ENCODE measurements at places on chromosomes 4 and X.

GRCh38 chr4:67250131-67250896 is 295.0 kb downstream of the CENPC start:
- no peak for DNase-seq

DNA sequence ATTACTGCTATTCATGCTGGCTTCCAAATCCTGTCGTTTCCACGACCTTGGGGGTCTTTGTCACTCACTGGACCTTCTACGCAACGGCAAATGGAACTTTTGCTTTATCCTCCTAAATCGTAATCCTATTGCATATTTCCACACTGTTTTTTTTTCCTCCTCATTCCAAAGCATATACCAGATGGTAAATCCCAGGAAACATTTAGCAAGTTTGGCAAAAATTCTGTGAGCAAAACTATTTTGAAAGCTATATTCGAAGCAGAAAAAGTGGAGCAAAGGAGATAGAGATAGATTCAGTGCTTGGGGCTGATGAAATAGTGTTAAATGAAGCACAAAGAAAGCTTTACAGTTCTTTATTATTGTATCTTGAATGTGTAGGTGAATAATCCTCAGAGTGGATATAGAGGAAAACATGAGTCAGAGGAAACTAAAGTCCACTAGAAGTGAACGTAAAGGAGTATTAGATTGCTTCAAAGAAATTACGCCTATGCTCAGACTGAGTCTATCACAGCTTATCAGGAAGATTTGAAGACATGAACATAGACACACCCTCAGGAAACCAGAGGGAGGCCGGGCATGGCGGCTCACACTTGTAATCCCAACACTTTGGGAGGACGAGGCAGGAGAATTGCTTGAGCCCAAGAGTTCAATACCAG is 50.2 kb upstream of the FAM9A start:
- DNase-seq, result no peak

- DNase-seq, result no peak
Measured at GRCh38 chr4:39662683-39663082, 24.0 kb upstream of the SMIM14 start.

- DNase-seq, result no peak
Measured at GRCh38 chr4:25141592-25141991, 18.7 kb downstream of the SEPSECS start.

- no peak for DNase-seq
Measured at GRCh38 chr4:168739886-168740285, 243.0 kb downstream of the PALLD start.

DNA sequence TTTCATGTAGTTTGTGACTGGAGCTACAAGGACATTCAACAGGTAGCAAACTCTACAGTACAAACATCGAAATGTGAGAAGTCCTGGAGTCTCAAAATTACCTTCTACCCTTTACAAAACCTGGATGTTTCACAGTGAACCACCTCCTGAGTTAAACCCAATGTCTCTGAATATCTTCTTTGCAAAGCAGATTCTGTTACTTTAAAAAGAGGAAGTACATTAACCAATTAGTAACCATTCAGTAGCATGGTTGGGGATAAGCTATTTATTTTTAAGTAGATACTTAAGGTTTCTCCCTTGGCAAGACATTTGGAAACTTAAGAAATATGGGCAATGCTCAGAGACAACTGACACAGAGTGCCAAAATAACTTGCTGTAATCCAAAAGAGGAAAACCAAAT is 371.9 kb upstream of the NWD2 start:
- no peak for DNase-seq

DNA sequence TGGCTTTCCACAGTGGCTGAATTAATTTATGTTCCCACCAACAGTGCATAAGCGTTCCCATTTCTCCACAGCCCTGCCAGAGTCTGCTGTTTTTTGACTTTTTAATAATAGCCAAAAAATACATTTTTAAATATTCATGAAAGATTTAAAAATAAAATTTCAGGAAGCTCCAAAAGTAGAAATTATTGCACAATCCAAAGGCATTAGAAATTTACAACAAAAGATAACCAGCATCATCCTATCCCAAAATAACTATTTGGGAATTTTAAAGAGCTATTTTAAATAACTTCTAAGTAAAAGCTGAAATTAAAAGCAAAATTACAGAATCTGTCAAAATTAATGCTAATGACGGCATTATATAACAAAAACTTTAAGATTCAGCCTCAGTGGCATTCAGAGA is 131.5 kb downstream of the QDPR start:
- no peak for DNase-seq

GRCh38 chr4:183602557-183603027 is 56.4 kb downstream of the RWDD4 start:
- no peak for DNase-seq

GRCh38 chrX:431056-431455 is 44.3 kb upstream of the PPP2R3B start:
- DNase-seq, result no peak

DNA sequence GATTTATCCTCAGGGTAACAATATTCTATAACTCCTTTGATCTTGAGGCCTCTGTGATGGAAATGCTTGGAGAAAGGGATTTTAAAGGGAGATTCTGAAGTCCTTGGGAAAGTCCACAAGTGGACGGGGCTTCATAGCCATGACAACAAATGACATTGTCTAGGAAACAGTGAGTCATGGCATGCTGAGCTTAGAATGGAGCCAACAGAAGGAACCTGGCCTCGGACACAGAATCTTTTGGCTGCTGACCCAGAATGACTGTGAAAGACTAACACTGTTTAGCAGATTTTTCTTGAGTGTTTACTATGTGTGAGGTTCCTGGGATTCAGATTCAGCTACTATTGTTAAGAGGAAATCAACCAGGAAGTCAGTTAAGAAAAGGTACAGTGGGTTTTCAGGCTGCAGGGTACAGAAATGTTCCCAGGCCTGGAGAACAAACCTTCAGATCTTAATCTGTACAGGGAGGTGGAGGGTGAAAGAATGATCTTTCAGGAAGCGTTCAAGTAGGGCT is 18.1 kb upstream of the CXCL2 start:
- DNase-seq, result no peak

GRCh38 chr4:76182463-76182862 is 31.2 kb downstream of the SCARB2 start:
- no peak for DNase-seq

DNA sequence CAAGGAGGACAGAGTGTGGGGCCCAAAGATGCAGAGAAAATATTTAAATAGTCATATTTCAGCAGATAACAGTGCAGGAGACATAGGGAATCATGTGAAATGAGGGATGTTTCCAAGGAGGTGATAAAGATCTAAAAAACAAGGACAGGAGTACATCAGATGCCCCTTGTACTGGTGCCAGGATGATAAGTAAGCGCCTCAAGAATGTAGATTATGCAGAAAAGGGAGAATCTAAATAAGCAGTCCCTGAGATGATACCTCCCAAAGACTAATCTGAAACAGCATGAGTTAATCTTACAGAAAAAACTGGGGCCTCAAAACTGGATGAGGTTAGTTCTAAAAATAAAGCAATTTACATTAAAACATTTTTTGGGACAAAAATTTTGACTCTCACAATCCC is 136.1 kb upstream of the WDFY3 start:
- DNase-seq, result no peak

- no peak for DNase-seq
Measured at GRCh38 chr4:8480221-8480620, 39.6 kb downstream of the TRMT44 start.

GRCh38 chr4:98433691-98434090 is 172.5 kb downstream of the RAP1GDS1 start:
- no peak for DNase-seq

- DNase-seq, result no peak
Measured at GRCh38 chr4:22417408-22417807, 98.5 kb downstream of the ADGRA3 start.

DNA sequence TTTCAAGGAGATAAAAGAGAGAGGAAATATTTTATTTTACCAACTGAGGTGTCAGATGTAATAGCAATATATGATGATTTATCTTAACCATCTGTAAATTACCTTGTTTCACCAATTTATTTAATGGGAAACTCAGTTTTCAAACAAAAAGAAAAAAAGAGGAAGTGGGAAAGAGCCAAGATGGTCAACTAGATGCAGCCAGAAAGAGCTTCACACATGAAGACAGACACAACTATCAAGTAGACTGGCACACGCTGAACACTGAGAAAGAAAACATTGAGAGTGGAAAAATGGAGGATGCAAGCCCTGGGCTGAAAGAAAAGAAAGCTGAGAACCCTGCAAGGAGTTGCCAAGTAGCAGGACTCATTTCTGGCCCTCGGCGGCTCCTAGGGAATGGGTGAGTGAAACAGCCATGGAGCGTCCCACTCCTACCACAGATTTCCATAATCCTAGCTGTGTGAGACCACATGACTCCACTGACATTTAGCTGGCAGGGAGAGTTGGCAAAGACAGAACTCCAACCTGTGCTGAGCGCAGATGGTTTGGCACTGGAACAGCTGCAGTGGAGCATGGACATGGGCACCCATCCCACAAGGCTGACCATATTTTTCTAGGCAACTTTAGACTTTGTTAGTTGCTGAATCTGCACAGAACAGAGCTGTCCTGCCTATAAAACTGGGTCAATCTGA is 409.3 kb downstream of the FAM47B start:
- no peak for DNase-seq

GRCh38 chrX:41828826-41829225 is 94.5 kb downstream of the CASK start:
- DNase-seq, result no peak

GRCh38 chrX:148541584-148541940 is 41.1 kb downstream of the AFF2 start:
- DNase-seq, result no peak

DNA sequence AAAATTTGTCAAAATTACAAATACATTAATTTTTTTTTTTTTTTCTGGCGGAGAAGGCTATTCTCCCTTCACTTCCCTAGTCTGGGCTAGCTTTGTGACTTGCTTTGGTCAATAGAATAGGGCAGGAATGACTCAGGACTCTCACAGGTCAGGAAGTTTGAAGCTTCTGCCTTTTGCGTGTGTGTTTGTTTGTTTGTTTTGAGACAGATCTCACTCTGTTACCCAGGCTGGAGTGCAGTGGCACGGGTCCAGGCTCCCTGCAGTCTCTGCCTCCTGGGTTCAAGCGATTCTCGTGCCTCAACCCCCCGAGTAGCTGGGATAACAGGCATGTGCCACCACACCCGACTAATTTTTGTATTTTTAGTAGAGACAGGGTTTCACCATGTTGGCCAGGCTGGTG is 55.9 kb upstream of the USP9X start:
- DNase-seq, result no peak

- no peak for DNase-seq
Measured at GRCh38 chr4:114890773-114891172, 222.6 kb downstream of the NDST4 start.

DNA sequence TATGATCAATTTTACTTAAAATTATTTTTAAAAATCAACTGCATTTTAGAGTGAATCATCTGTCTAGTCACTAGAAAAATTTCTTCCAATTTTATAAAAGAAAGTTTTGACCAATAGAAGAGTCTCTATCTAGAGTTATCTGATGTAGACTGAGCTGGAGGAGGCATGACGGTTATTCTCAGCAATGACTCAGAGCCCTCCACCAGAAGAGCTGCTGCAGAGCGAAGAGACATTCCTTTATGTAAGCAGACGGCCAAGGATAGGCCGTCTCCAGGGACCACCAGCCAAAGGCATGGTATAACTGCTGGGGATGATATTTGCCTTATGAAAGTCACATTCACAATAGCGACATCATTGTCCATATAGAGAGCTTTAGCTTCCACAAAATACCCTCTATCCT is 23.0 kb downstream of the LDB2 start:
- DNase-seq, result no peak

DNA sequence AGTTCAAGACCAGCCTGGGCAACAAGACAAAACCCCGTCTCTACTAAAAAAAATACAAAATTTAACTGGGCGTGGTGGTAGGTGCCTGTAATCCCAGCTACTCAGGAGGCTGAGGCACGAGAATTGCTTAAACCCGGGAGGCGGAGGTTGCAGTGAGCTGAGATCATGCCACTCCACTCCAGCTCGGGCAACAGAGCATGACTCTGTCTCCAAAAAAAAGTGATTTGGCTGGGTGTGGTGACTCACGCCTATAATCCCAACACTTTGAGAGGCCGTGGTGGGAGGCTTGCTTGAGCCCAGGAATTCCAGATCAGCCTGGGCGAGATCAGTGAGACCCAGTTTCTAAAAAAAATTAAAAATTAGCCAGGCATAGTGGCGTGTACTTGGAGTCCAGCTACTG is 4.1 kb downstream of the OPHN1 start:
- no peak for DNase-seq

DNA sequence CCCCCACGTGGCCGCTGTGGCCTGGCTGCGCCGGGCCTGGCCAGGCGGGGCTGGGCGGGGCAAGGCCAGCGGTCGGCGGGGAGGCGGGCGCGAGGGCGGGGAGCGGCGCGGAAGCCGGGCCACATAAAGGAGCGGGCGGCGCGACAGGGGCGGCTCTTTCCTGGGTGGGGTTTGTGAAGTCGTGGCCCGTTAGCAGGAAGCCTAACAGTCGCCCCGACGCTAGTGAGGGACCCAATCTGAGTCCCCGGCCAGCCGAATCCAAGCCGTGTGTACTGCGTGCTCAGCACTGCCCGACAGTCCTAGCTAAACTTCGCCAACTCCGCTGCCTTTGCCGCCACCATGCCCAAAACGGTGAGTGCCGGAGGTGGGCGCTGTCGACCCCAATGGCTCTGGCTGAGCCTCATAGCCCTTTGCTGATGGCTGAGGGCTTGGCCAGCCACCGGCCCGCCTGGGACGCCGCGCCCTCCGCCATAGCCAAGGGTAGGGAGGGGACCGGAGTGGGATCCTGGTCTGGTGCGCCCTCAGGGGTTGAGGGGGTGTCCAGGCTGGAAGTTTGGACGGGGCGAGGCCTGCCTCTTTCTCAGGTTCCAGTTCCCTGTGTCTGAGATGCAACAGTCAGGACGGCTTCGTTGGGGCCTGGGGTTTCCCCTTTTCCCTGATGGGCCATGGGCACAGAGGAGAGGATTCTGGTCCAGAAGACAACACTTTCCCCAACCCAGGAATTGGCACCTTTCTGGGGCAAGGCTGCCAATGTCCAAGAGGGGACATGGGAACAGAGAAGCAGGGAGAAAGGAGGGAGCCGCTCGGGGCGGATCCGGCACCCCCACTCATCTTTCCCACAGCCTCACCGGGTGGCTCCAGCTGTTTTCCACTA is at the start of gene MSN:
Gene MSN (plus strand): TSS at position 152 of the 874 bp plus-strand sequence. CDS start 188 bp downstream, at position 340.
- peak; percentile 8 for DNase-seq

- DNase-seq, result no peak
Measured at GRCh38 chr4:168362025-168362401, 43.5 kb upstream of the DDX60 start.

DNA sequence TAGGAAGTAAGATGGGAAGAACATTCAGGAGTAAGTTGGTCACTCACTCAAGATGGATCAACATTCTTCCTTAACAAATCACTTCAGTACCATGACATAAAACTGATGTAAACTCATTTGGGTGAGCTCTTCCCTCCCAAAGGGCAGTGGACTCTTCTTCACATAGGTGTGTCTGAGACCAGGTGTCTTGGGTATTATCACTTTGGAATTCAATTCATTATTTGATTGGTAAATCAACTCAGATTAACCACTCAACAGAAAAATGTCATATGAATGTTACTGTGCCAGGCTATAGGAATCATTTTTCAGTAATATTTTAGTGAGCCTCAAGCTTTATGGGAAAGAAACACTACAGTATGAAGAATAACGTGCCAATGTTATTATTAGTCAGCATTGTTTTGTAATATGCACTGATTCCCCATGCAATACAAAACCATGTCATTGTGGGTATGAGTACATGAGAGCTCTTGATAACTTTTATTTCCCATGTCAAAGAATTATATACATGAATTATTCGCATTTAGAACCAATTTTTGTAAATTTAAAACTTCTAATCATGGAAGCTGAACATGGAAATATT is 58.6 kb upstream of the ETNPPL start:
- DNase-seq, result no peak

GRCh38 chrX:36543499-36543898 is 464.7 kb upstream of the FAM47C start:
- no peak for DNase-seq

- no peak for DNase-seq
Measured at GRCh38 chr4:79948739-79949138, 124.3 kb downstream of the ANTXR2 start.
